Fibroblast of skin of left quadriceps (primary cell): ENCODE measurements at places on chromosomes 3 and 15.

DNA sequence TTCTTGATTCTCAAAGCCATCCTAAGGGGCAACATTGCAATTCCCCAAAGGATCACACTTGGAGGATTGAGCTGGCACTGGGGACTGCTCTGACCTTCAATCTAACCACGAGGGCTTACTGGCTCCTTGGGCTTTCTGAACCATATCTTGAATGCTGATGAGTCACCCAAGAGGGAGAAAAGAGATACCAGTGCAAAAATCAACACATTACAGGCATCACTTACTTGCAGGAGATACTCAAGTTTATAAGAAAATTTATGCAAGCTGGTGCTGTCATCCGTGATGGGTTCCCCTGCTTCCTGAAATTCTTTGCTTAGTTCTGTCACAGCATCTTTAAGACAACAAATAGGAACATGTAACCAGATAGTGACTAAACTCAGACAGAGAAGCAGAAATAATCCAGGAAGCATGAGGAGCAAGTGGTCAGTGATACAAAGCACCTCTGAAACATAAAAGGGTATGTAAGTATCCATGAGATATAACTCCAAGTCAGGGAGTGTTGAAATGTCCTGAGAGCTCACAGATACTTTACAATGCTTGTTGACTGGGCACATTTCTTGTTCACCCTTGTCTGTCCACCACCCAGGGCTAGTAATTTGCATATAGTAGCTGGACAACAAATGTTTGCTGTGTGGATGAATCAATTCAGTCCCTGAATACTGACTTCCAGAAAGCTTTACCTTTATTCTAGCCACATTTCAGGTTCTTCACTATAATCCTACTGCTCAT is 14.1 kb downstream of the FYCO1 start:
- no peak for DNase-seq

GRCh38 chr3:139318431-139318816 is 25.4 kb upstream of the MRPS22 start:
- DNase-seq = no peak

GRCh38 chr3:192986379-192986778 is 68.7 kb upstream of the MB21D2 start:
- DNase-seq = no peak

DNA sequence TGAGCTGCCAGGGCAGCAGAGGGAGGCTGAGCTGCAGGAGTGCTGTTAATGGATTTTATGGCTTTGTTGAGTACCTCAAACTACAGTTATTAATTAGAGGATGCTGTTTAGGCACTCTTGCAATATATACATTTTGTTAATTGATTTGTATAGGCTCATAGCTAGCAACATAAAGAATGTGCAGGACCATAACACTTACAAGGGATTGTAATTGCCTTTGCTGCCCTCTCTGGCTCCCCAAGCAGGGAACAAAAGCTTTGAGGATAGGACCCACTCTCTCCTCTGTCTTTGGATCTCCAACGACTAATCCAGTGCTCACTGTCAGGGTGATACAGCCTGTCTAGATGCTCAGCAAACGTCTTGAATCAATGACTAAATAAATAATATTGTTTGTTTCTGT is 1.2 kb upstream of the CLSTN2 start:
- DNase-seq = no peak

DNA sequence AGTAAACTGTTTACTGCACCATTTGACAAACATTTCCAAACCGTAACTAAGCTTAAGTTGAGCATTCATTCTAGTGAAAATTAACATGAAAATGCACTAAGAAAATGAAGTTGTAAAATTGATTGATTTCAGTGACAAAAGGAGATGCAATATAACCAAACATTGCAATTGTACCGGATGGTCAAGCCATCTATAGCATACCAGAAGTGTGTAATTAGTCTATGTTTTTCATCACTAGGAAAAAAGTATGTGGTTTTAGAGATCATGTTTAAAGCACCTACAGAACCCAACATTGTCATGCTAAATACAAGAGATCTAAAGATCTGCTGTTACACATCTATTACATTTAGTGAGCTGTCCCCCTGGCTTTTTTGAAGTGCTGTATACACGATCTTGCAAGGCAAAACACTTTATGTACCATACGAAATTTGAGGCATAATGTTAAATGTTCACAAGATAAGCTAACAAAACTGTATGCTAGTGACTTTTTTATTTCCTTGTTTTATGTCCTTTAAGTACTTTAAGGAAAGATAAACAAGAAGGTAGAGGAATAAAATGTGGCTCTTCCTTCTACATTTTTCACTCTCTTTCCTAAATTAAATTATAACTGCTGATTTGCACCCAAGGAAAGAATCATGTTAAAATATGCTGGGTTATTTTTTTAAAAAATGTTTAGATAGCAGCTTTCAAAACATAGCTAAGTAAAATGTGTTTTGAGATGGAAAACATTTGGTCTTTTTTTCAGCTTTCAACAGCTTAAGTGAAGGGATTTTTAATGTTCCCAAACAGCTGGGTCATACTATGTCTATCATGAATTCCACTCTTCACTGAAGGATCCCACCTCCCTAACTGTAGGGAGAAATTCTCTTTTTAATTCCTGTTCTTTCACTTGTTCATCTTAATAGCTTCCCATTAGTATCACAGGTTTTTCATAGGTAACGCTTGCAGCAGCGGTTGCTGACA is 498.0 kb downstream of the MECOM start:
- no peak for DNase-seq

- no peak for DNase-seq
These were observed 91.9 kb downstream of the ARNT2 start for GRCh38 chr15:80496096-80496495.

- DNase-seq = no peak
These were observed 1042.8 kb upstream of the NR2F2 start for GRCh38 chr15:95287720-95288103.

DNA sequence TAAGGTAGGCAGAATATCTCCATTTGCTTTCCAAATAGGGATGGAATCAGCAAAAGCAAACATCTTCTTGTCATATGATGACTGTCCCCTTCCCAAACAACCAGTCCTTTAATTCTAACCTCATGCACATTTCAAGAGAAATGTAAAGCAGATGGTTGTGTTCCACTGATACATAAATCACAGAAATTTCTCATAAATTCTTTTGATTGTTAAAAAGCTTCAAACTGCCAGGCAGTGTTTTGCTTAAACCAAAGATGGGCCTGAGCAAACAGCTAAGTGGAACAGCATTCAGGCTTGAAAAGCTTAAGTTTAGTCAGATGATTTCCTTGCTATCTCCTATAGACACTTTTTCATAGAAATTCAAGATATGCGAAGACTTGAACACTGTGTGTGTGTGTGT is 74.3 kb upstream of the SOX2 start:
- no peak for DNase-seq

DNA sequence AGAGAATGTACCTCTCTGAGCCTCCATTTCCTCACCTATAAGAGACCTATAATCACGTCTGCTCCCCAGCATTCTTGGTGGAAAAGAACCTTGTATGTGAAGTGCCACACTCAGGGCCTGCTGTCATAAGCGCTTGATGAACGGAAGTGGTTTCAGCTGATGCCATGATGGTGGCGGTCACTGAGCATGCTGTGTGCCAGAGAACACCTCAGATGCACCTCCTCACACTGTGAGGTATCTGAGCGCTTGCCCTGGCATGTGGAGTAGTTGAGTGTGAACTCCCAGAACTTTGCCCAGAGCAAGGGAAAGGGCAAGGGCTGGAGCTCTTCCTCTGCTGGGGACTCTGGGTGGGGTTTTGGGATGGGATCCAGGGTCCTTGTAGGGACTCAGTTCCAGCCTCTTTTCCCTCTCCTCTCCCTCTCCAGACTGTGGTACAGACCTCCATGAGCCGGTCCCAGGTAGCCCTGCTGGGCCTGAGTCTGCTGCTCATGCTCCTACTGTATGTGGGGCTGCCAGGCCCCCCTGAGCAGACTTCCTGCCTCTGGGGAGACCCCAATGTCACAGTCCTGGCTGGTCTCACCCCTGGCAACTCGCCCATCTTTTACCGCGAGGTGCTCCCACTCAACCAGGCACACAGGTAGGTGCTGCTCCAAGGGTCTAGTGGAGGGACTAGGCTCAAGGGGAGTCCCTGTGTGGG is 2.7 kb downstream of the ABHD14A start:
- DNase-seq = no peak

DNA sequence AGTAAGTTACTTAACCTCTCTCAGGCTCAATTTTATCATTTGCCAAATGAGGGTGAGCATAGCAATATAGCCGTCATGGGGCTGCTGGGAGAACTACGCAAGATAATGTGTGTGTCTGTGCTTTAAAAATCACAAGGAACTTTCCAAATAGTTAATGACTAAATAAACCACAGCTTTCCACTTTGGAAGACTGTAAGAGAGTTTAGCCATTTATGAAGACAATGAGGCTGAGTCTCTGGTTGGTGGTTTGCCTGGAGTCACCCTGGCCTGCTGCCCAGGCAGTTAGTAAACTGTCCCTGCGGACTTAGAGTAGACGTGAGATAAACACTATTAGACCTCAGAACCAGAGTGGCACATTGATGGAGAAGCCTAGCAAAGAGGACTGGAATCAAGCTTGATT is 357.7 kb downstream of the CLSTN2 start:
- DNase-seq = peak; percentile 90

GRCh38 chr15:45087513-45087912 is 26.5 kb downstream of the DUOX2 start:
- no peak for DNase-seq

DNA sequence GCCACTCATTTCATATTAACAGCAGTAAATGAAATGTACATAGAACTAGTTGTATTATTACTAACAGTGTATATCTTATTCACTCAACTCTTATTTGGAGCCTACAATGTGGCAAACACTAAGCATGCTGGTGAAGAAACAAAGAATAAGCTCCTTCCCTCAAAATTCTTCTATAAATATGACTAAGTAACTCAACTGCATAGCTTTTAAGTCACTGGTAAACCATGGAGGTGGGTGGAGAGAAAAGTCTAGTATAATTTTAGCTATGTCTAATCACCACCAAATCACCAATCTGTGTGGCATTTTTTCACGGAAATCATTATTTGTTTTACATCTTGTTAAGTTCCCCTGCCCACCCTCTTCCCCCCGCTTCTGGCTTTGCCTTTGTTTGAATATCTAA is 17.5 kb downstream of the COPS2 start:
- no peak for DNase-seq

- DNase-seq = no peak
These were observed 33.8 kb downstream of the DNASE1L3 start for GRCh38 chr3:58176827-58177489.

- no peak for DNase-seq
These were observed 48.1 kb upstream of the RFX7 start for GRCh38 chr15:56291741-56292140.
